Esophagus mucosa (tissue), 1 donor: ENCODE measurements at places on chromosomes 1 and 21.

GRCh38 chr1:98388441-98388840, 273.1 kb upstream of the SNX7 start:
- peak; percentile 35 for ATAC-seq

- no peak for ATAC-seq
Observed at GRCh38 chr1:94515296-94515947, 26.1 kb downstream of the F3 start.

DNA sequence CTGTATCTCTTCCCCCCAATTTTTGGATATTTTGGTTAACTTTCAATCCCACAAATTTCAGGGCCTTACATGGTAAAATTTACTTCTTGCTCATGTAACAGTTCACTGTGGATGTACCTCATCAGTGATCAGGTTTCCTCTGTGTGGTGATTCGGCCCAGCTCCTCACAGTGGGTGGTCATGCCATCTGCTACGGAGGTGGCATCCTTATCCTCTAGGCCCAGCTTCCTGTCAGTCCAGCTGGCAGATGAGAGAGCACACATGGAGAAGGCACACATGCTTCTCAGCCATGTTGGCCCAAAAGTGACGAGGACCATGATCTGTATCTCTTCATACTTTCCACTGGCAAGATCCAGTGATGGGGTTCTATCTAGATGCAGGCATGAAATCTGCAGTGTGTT, 27.2 kb downstream of the PCBP3 start:
- ATAC-seq, result no peak

DNA sequence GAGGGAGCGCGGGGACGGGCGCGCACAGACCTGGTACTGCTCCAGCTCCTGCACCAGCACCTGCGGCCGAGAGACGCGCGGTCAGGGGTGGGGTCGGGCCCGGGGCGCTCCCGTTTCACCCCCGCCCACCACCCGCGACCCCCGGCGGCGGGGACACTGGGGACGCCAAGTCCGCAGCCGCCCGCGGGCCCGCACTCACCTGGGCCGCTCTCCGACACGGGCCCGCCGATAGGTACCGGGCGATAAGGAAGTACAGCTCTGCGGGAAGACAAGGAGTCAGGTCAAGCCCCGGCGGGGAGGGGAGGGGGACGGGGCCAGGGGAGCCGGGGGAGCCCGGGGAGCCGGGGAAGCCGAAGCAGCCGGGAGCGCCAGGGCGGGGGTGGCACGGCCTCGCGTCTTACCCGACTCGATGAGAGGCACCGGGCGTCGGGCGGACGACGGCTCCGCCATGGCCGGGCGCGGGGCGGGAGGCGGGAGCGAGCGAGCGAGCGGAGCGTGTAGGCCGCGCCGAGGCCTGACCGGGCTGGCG, 326 bp downstream of the BRWD1 start:
- peak; percentile 43 for ATAC-seq

DNA sequence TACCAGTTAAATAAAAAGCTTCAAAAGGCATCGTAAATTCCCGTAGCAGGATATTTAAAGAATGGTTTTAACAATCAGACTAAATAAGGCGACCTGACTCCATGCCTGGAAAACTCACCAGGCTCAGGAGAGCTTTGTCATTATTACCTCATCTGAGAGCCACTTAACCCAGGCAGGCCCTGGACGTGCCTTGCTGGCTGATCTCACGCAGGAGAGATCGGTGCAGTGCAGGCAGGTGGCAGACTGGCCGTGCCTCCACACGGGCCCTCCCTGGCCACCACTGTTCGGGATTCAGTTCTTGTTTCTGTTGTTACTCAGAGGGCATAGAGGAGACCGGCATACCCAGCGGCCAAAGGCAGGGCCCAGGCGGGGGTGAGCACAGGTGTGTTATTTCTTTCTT, 6.4 kb downstream of the MT1HL1 start:
- no peak for ATAC-seq

DNA sequence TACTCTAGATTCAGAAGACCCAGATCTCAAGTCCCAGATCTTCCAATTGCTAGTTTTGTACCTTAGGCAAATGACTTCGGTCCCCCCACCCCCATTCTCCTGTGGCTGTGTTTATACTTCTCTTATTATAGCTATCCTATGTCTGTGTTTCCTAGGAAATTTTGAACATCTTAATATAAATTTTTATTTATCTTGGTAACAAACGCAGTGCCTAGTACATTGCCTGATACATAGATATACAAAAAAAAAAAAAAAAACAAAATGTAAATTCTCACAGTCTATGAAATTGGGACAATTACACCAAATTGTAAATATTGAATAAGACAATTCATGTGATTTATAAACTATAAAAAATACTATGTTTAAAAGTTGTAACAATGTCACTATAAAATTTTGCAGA, 84.1 kb upstream of the SLC44A3 start:
- ATAC-seq, result no peak

DNA sequence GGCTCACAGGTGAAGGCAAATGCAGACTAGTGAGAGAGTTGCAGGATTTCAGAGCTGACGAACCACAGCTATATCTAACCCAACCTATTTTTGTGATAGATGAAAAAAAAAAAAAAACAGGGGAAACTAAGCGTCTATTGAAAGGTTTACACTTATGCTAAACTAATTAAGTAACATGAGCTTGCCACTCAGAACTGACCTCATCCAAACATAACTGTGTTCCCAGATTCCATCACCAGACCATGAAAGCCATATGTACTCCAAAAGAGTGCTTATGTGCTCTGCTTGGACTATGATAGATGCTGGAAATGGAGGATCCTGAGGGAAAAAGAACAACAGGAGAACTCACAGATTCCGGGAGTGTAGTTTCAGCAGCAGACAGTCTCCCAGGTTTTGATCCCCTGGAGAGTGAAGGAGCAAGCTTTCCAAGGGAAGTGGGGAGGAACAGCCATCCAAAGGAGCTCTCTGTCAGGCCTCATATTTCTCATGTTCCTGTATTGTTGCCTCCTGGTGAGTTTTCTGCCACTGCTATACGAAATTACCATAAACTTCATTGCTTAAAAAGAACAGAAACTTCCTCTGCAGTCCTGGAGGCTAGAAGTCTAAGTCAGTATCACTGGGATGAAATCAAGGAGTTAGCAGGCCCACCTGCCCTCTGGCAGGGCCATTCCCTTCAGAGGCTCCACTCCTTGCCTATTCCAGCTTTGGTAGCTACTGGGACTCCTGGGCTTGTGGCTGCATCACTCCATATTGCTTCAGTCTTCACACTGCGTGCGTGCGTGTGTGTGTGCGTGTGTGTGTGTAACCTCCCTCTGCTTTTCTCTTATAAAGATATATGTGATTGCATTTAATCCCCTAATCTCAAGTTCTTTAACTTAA, 38.1 kb downstream of the NIBAN1 start:
- ATAC-seq, result no peak

GRCh38 chr1:45584351-45585109, 689 bp downstream of the NASP start:
- ATAC-seq, result peak; percentile 75

- no peak for ATAC-seq
Observed at GRCh38 chr1:36625253-36625934, 142.7 kb upstream of the CSF3R start.

DNA sequence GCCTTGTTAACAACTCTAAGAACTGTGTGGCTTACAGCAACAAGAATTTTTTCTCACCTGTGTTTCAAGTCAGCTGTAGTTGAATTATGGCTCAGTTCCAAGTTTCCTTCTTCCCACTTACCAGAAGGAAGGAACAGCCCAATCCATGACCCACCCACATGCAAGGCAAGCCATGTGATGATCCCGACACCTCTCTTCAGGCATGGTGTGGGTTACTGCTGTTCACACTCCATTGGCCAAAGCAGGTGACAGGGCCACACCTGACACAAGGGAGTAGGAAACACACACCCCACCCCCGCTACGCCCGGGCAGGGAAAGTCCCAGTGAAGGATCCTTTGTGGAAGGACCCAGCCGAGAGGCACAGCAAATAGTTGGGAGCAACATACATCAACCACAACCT, 36.3 kb downstream of the KCNJ15 start:
- ATAC-seq, result peak; percentile 66

GRCh38 chr1:229621663-229622062, 4.3 kb downstream of the TAF5L start:
- no peak for ATAC-seq

- ATAC-seq, result peak; percentile 66
Observed at GRCh38 chr1:41515131-41515678, 30.7 kb upstream of the EDN2 start.

DNA sequence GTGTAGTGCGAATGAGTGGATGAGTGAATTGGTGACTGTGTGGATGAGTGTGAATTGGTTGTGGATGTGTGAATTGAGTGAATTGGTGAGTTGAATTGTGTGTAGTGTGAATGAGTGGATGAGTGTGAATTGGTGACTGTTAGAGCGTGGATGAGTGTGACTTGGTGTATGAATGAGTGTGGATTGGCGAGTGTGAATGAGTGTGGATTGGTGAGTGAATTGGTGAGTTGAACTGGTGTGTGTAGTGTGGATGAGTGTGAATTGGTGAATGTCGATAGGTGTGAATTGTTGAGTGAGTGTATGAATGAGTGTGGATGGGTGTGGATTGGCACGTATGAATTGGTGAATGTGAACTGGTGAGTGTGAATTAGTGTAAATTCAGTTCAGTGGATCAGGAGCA, 7.7 kb downstream of the AURKAIP1 start:
- no peak for ATAC-seq

- no peak for ATAC-seq
Observed at GRCh38 chr1:157240495-157241184, 102.4 kb upstream of the ETV3 start.

DNA sequence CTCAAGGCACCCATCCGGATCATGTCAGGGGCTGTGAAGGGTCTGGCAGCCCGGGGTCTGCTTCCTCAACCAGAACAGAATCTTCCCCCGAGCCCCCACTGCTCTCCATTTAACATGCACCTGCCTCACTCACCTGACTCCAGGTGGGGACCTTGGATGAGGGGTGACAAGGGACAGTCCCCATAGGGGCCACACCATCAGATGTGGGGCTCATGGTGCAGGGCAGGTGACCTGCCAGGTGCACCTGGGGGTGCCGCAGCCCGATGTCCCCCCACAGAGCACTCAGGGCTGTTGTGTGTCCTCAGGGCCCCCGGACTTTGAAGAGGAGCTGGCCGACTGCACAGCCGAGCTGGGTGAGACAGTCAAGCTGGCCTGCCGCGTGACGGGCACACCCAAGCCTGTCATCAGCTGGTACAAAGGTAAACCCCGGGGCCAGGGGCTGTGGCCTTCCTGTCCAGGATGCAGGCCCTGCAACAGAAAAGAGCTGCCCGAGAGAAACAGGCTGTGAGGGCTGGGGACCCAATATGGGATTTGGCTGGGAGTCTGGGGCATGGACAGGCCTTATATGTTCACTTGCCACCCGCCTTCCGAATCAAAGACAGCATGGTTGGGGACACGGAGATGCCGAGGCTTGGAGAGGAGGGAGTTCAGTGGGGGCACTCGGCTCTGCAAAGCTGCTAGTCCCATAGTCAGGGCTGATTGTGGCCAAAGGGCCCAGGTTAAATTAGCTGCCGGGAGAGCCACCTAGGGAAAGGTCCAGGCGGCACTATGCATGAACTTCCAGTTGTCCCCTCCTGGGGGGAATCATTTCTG, 64.6 kb downstream of the TRIM11 start:
- no peak for ATAC-seq

GRCh38 chr1:22639286-22639685, 2.9 kb downstream of the C1QA start:
- no peak for ATAC-seq

DNA sequence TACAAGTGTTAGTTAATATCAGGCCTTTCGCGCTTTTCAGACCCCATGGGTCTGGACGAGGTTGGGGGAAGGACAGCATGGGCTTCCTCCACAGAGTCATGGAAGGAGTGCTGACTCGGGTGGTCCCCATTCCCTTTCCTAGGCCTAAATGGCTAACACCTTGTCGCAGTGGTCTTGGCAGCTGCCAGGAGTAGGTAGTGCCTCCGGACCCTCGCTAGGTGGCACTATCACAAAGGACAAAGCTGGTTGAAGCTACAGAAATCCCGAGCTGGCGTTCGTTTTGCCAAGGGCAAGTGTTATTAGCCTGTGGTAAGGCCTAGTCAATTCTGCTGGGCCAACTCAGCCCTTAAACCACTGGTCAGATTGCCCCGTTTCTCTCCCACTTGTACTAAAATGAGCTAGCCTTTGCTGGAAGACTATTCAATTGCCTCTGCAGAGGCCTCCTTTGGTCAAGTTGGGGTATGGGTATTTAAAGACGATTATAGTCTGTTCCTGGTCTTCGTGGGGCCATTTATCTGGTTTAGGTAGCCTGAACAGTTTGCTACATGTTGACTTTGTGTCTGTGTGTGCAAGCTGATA, 1.1 kb upstream of the UBE2Q1 start:
- ATAC-seq, result peak; percentile 69

DNA sequence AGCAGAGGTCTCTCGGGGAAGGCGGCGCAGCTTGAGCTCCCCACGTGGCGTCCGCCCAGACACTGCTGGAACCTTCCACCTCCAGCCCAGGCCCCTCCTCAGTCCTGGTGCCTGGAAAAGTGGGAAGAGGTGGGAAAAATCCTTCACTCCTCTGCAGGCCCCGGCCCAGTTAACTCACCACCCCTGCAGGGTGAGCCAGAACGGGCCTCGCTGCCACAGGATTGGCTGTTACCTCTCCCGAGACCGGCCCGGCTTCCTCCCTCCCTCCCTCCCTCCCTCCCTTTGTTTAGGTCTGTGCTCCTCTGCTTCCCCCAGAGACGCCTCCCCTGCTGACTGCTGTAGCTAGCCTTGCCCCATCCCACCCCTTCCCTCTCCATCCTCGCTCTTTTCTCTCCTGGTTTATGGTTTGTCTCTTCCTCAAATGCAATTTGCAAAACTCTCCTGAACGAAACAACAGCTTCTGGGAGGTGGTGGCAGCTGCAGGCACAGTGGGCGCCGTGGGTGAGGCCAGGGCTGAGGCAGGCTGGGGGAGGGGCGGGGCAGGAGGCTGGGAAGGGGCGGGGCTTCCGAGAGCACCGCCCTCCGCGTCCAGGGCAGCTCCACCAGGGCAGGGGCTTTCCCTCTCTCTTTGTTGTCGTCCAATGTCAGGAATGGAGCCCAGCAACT, 6.5 kb downstream of the CAPN9 start:
- ATAC-seq, result peak; percentile 72

DNA sequence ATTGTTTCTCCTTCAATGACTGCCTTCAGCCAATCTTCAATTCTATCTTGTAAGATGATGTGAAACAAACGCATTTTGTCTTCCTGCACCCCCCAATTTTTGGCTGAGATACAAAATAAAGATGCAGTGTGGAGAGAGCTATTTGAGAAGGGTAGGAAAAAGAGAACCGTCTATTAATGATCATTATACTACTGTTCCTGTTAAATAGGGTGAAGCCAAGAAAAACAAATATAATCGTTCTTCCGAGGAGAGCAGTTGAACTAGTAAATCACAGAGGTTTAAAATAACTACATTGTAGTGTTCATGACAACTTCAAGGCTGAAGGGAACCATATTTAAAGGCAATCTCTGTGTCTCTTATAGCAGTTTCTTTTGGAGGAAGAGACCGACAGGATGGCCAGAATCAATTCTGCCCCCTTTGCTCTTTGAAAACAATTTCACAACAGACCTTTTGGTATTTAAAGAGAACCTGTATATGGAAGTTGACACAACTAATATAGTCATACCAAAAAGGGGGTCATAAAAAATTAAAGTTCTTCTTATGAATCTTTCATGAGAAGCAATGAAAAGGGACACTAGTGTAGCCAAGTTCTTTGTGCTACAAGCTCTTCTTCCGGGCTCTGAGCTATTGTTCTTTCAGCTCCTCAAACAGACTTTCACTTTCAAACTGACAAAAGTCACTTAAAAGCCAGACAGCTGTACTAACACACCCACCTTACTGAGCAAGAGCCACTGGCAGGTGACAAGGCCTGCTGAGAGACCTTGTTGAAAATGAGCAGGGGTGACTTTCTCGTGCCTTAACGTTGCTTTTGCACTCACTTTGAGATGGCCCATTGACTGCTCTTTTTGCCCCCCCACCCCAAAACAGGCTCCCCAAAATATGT, 30.9 kb downstream of the PROX1 start:
- no peak for ATAC-seq
